ENCODE measurements at places on chromosomes 3 and 15.

DNA sequence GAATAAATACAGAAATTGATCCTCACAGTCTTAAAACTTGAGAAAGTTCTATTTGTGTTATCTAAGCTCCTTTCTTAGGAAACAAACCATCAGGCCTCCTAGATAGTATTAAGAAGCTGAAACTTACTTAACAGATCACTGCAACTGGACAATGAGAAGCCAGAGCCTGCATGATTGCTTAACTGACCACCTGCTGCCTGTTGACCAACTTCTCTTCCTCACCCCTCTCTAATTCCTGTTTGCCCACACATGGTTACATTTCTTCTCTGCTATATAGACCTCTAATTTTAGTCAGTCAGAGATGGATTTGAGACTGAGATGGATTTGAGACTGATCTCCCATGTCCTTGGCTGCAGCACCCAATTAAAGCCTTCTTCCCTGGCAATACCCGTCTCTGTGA, 13.5 kb downstream of the CCPG1 start:
- DNase-seq = no peak

GRCh38 chr3:31932990-31933389, 48.1 kb downstream of the OSBPL10 start:
- DNase-seq = no peak

DNA sequence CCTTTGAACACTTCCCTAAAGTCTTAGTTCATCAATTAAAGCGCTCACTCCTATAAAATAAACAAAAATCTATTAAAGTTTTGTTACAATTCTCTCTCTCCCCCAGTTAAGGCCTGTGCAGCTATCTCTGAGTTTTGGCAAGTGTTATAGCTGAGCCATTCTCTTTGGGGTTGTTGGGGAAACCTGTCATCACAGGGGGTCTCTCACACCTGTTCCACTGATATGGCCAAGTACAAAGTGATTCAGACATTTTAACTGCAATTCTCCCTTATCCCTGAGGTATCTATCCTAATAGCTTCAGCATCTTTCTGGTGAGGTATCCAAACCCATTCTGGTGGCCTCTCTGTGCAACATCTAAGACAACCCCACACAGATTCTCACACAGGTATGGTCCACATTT, 116.4 kb downstream of the UNC13C start:
- DNase-seq = no peak

DNA sequence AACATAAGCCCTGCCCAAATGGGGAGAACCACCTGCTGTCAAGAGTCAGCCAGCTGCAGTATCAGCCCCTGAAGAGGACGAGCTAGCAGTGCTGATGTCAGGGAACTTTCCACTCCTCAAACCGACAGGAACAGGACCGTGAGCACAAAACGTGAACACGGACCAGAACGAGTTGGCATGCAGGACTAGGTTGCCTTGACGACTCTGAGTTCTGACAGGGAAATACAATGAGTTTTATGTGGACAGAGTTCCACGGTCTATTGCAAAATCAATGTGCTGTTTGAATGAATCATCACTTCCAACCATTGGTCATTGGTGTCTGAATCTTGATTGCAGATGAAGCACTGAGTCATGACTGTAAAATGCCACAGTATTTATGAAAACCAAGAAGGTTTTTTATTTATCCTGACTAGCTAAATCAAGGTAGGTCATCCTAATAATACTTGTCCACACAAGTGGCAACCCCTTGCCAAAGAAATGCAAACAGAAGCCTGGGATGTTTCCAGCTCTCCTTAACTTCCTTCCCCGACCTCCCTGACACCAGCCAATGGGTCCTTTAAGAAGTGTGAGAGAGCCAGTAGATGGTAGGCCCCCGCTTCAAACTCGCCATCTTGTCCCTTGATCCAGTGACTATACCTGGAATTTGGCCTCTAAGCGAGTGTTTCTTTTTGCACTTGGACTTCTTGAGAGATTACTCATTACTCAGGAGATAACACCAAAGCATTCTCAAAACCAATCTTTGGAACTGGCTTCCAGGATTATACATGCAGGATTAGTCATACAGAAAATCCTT, 119.6 kb downstream of the ASB7 start:
- no peak for DNase-seq

- no peak for DNase-seq
Measured at GRCh38 chr15:52172869-52173268, 18.3 kb downstream of the GNB5 start.

DNA sequence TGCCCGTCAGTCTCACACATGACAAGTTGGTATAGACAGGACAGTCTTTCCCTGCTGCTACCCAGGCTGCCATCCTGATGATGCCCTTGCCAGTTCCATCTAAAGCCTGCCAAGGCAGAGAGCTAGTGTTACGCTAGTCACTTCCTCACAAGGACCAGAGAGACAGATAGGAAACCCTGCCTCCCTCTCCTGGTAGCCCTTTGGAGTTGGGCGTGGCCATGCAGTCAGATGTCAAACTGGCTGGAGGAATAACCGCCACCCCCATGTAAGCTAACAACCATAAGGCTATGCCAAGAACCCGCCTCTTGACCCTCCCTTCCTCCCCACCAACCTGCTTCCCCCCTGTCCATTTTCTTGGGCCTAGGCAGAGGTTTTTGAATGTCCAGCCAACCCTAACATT, 2.8 kb downstream of the TMEM115 start:
- DNase-seq = no peak

- peak; percentile 8 for DNase-seq
Measured at GRCh38 chr3:99505646-99506269, 132.6 kb upstream of the COL8A1 start.

DNA sequence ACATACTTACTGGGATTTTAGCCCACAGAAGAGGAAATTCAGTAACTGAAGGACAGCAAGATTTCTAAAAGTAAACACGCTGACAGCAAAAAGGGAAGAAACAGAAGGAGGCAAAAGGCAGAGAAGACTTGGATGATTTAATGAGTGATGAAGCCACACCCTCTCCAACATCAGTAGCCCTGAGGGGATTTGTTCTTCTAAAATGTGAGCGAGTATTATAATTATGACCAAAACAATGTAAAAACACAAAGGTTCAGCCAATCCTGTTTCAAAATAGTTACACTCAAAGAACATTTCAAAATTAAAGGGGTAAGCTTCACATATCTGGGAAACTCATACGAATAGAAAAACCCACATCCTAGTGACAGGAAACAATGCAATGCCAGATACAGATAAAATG, 25.0 kb downstream of the MCCC1 start:
- DNase-seq = no peak

DNA sequence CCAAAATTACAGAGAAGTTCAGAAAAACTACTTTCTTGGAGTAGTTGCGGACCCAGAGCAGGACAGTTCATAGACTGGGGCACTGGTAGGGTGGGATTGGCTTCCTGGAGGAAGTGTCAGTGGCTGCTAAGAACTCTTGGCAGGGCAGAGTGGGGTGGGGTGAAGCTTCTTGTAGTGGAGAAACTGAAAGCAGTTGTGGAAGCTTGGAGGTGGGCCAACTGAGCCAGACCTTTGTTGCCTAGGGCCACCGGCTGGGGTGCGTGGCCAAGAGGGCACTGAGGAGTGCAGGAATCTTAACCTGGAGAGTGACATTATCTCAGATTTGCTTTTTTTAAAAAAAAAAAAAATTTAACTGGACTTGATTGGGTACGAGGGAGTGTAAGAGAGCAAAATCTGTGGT, 3.1 kb downstream of the KAT2B start:
- DNase-seq = peak; percentile 57

DNA sequence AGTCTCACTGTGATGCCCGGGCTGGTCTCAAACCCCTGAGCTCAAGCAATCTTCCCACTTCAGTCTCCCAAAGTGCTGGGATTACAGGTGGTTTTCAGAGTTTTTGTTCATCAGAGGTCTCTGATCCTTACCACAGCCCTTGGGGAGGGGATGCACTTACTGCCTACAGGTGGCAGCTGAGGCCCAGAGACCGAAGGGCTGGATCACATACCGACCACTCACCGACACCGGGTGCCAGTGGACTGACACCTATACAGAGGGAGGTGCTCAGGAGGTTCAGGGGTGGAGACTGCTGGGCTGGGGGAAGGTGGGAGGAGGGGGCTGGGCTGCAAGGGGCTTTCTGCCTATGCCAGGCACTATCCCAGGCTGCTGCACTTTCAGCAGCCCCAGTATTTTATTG, 19.5 kb downstream of the DUSP7 start:
- DNase-seq = no peak

- no peak for DNase-seq
Measured at GRCh38 chr15:100250176-100250800, 91.5 kb downstream of the ADAMTS17 start.

- no peak for DNase-seq
Measured at GRCh38 chr15:47367726-47368390, 349.4 kb upstream of the SEMA6D start.

GRCh38 chr15:73388256-73388781, 19.6 kb upstream of the HCN4 start:
- DNase-seq = no peak

- no peak for DNase-seq
Measured at GRCh38 chr3:156341831-156342416, 213.0 kb downstream of the SSR3 start.

DNA sequence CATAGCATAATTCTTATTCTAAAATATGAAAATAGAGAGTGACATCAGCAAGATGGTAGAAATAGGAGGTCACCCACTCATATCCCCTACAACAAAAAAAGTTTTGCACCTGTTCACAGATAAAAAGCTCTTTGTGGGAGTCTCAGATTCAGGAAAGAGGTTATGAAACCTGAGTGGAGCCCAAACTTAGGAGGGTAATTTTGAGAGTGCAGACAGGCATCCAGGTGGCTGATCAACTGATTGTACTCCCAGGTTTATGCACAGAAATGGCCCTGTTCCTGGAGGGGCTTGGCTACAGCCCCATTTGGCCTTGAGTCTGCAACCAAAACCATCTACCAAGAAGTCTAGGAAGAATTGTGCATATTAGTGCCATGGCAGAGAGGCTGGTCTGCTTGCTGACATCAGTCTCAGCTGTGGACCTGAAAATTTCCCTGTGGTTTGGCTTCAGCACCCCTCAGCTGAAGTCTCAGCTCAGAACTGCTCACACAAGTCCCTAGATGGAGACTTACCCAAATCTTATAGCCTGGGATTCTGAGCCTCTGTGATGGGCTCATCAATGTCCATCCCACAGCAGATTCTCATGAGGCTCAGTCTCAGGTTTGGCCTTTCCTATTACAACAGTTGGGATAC, 291.6 kb downstream of the IL20RB start:
- no peak for DNase-seq

- DNase-seq = no peak
Measured at GRCh38 chr3:111653766-111654165, 58.6 kb upstream of the ZBED2 start.

- no peak for DNase-seq
Measured at GRCh38 chr15:91407269-91407889, 307.3 kb downstream of the SV2B start.

GRCh38 chr3:30073622-30074021, 532.8 kb upstream of the TGFBR2 start:
- no peak for DNase-seq

DNA sequence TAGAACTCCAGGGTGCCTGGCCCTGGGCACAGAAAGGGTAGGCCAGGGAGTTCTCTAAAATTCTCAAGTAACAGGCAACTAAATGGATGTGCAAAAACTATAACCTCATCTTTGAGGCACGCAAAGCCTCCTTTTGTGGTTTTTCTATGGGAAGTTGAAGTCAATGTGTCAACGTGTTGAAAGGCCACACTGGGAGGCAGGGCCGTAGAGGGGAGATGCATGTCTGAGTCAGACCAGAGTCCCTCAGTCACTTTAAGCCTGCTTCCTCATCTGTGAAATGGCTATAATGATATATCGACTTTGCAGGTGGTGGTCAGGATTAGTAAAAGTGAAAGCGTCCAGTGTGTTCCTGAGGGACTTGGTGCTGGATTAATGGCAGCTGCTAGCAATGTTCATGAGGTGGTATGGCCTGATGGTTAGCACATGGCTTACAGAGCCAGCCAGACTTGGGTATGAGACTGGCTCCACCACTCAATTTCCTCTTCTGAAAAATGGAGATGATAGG, 17.0 kb downstream of the TGM5 start:
- no peak for DNase-seq

DNA sequence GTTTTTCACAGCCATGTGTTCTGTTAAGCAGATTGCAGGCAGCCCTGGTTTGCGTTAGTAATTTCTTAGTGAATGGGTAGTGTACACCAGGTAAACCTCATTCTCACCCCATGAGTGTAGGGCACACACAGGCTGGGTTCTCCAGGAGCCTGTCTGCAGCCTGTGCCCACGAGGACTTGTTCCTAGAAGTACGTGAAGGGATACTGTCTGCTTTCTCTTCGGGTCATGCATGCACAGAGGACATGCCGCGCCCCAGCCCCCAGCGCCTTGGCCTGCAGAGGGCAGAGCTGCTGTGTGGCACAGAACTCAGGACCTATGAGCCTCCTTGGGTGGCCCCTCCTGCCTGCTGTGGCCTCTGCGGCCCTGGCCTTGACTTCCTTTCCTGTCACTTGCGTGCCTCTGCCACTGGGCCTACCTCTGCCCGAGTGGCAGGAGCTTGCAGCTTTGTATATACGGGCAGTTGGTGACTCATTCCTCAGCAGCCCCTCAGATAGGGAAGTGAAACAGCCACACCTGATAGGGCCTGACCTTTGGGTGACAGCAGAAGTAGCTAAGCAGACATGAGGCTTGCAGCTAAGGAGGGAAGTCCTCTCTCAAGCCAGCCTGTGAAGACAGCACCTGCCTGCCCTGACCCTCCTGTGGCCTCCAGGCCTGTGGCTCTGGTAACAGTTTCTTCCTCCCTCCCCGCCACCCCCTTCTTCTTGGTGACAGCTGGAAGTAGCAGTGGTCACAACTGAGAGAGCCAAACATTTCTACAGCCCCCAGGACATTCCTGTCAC, 19.5 kb downstream of the PPCDC start:
- DNase-seq = peak; percentile 64

- no peak for DNase-seq
Measured at GRCh38 chr3:13525827-13526625, 22.9 kb upstream of the FBLN2 start.

DNA sequence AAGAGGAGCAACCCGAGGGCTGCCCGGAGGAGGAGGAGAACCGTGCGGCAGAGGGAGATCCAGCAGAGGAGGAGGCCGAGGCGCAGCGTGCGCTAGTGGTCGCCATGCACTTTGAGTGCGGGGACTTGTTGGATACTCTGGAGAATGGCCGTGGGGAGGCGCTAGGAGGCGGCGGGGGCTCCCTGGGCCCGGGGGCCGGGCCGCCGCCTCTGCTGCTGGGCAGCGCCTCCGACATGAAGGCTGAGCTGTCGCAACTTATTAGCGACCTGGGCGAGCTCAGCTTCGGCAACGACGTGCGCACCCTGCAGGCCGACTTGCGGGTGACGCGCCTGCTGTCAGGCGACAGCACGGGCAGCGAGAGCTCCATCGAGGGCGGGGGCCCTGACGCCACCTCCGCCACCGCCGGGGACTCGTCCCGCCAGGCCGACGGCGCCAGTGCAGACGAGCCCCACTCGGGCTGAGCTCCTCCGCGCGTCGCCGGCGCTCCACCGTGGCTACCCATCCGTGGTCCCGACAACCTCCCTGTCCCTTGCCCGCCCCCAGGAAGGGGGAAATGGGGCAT, 2.0 kb downstream of the FAM43A start:
- DNase-seq = peak; percentile 86

- DNase-seq = no peak
Measured at GRCh38 chr3:53264718-53265117, 8.9 kb upstream of the TKT start.

All from stimulated activated CD4-positive, alpha-beta T cell treated with anti-CD3 and anti-CD28 coated beads, Interleukin-2, amount 100 ng/mL, for 24 hours (primary cell).